ENCODE measurements at places on chromosomes 12 and 14.

- DNase-seq, result no peak
Measured at GRCh38 chr12:63792338-63792737, 12.6 kb downstream of the RXYLT1 start.

DNA sequence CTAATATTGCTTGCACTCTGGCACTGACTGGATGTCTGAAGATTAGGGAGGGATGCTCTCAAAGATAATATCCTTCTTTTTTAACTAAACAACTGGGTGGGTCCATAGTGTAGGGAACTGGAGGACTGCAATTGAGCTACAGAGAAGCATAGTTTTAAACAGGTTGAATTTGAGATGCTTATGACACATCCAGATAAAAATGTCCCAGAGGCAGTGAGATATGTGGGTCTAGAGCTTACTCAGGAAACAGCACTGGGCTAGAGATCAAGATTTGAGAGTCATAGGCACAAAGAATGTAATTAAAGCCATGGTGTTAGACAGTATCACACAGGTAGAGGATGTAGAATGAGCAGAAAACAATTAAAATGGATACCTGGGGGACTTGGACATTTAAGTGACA, 198.4 kb downstream of the NELL2 start:
- DNase-seq, result no peak

DNA sequence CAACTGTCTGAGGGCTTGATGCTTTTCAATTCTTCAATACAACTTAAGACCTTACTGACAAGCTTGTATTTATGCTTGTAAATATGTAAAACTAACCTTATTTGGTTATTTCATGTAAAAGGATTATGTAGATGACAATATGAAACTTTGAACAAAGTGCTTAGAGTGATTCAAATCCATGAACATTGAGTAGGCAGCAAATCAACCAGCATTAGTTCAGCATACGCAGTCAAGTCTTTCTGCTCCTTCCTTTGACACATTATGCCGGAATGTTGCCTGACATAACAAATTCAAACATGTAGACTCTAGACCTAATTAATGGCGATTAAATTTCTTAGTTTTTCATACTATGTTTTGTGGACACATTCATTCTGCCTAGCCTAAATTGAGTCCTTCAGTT, 105.2 kb downstream of the FGD4 start:
- DNase-seq, result no peak

GRCh38 chr12:5548152-5548943, 116.4 kb downstream of the NTF3 start:
- DNase-seq, result no peak

GRCh38 chr12:66756631-66757030, 77.8 kb upstream of the GRIP1 start:
- no peak for DNase-seq

DNA sequence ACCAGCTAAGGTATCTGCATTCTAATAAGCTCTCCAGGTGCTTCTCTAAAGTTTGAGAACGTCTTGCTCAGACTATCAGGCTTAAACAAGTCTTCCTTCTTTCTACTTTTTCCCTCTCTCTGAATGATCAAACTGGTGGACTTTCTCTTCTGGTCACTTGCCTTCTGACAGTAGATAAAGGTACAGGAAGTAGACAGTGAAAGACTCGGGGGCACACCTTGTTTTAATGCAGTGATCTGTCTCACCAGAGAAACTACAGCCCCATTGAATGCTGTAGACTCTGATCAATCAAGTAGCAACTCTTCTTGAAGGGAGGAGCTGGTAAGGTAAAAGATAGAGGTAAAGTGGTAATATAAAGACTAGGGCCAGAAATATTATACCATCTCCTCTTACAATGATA, 48.1 kb upstream of the ATXN7L3B start:
- DNase-seq, result no peak

DNA sequence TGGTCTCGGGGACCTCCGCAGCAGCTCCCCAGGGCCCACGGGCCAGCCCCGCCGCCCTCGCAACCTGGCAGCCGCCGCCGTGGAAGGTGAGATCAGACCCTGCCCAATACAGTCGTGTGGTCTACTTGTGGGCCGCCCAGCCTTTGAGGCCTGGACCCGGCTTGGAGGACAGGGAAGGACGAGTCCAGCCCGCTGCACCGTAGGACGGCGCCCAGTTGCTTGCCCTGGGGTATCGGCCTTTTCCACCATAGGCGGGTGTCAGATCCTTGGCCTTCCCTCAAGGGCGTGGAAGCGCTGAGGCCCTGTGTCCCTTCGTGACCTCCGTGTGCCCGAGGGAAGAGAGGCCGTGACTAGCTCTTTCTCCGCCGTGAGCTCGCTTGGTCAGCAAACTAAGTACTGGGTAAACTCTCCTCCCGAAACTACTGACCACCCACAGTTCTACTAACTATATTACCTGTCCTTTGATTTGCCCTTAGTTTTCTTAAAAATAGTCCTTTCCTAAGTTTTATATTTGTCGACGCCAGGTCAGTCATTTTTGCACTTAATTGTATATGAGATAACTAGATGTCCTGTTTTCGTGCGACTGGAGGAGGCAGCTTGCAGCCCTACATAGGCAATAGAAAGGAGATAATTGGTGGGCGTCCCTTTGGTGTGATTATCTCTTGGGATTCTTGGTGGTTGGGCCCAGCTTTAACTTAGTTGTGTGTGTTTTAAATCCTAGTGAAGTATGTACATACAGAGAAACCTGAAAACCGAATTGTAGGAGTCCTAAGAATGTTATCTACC, 757 bp downstream of the SLC25A3 start:
- no peak for DNase-seq

GRCh38 chr14:69643430-69644200, 32.2 kb downstream of the SUSD6 start:
- DNase-seq, result peak; percentile 45

GRCh38 chr12:75641031-75641780, 129.8 kb upstream of the KRR1 start:
- DNase-seq, result peak; percentile 19

DNA sequence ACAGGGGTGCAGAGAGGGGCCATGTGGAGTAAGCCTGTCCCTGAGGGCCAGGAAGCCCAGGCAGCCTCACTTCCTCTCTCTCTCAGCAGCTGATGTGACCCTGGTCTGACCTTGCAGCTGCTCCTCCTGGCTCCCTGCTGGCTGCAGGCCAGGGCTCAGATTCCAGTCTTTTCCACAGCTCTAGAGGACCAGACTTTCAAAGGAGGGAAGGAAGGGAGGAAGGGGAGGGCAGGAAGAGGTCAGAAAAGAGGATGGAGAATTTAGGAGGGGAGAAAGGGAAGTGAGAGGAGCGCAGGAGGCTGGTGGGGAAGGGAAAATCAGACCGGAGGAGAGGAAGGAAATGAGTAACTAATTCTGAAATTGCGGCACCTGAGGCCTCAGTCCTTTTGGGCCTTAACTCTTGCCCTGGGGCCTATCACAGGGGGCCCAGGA, 40.9 kb upstream of the VASH1 start:
- no peak for DNase-seq

DNA sequence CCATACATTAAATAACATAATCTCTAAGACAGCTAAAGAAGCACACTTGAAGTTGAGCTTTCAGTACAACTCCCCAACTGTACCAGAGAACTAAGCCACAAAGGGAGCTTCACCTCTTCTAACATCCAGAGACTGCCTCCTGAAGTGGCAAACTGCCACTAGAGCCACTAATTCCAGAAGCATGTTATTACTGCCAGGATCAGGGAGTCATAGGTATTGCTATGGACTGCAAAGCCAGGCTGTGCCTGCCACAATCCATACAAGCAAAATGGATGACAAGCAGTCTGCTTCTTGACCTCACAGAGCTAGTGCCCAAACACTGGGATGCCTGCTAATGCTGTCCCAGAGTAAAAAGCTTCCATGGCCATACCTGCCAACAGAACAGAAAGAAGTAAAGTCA, 160.1 kb downstream of the STXBP6 start:
- no peak for DNase-seq

DNA sequence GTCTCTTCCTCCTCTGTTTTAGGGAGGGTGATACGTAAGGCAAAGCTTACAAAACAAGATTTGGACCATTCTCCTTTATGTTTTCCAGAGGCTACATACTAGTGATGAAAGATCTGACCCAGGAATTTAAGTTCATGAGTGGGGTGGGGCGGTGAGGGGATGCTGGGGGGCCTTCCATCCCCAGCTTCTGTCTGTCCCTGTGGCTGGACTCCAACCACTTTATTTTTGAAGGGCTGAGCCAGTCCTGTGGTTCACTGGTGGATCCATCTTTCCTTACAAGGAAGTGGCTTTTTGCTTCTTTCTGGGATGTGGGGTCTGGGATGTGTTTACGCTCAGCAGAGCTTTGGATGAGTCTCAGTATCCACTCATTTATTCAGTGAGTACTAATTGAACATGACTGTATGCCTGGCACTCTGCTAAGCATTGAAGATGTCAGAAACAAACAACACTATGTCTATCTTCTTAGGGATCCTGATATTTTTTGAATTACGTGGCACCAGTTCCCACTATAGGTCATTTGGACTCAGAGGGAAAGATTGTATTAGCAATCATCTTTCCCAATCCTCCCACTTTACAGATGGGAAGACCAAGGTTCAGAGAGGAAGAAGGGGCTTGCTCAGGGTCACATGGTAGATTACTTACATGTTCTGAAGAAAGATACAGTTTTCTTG, 291.8 kb upstream of the TBX3 start:
- DNase-seq, result no peak

DNA sequence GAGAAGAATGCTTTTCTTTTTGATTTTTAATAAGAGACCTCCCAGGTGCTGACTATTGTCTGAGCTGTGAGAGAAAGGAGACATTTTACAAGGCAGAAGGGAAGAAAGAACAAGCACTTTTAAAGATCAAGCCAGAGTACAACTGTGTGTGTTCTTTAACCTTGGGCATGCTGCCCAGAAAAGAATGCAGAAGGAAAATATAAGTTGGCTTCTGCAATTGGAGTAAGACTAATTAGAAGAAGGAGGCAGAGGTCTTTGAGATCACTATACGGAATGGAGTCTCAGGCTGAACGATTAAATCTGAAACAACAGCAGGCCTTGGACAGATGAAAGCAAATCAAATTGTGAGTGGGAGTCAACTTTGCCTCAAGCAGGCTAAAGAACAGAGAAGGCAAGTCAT, 230.5 kb downstream of the ATP23 start:
- DNase-seq, result no peak

DNA sequence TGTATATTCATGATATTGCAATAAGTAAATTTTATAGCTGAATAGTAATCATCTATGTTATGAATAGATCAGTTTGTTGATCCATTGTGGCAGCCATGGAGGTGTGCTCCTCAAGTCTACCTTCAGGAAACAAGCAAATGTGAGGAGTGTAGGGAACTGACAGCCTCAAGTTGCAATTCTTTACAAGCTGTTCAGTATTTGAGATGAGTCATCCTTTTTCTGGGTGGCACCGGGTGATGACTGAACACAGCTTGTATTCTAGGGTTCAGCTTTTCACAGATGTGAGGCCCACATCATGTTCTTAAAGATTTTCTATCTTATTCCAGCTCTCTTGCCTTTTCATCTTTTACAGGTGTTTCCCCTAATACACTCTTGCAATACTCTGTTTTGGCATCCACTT, 452.4 kb downstream of the KCNH5 start:
- DNase-seq, result no peak

GRCh38 chr12:131637986-131638385, 72.9 kb upstream of the SFSWAP start:
- DNase-seq, result no peak

DNA sequence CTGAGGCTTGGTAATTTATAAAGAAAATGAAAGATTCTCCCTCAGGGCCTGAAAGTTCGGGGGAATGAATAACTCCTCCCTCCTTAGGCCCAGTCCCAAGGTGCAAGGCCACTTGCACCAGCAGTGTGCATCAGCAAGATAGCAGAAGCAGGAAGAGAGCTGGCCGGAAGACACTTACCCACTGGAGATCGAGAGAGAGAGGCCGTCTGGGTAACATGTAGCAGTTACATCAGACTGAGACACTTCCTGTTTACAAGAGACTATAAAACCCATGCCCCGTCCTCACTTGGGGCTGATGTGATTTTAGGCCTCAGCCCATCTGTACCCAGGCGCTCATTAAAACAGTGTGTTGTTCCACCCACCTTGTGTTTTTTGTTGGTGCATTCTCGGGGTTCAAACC, 85.2 kb downstream of the TMTC3 start:
- DNase-seq, result no peak

DNA sequence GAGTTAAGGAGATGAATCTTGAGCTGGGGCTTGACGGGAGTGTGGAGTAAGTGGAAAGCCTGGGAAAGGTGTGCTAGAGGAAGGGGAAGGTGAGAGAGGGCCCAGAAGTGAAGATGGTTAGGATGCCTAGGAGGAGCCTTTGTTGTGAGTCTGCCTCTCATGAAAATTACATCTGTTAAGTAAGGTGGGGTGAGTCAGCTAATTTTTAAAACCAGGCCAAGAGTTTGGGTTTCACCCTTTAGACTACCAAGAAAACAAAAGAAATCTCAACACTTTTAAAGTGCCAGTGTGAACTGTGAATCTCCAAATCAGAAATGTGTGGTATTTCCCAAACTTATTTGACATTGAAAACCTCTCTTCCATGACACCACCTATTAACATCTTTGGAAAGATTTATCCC, 185.2 kb downstream of the CRADD start:
- DNase-seq, result no peak

DNA sequence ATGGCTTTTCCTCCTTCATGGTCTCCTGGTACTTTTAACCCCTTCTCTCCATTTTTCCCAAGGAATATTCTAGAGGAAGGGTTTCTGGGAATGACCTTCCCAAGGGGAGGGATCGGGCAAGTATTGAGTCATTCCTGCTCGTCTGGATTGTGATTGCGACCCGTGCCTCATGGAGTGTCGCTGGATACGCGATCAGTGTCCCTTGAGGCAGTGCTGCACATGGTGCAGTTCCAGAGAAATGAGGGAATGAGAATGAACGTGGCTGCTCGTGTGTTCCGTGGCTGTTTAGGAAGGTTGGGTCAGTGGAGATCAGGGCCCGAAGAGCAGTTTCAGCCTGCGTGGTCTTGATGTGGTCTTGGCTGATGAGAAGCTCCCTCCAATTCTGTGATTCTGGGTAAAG, 234.4 kb downstream of the CACNA1C start:
- no peak for DNase-seq

- DNase-seq, result no peak
Measured at GRCh38 chr12:47235258-47236040, 155.7 kb upstream of the AMIGO2 start.

DNA sequence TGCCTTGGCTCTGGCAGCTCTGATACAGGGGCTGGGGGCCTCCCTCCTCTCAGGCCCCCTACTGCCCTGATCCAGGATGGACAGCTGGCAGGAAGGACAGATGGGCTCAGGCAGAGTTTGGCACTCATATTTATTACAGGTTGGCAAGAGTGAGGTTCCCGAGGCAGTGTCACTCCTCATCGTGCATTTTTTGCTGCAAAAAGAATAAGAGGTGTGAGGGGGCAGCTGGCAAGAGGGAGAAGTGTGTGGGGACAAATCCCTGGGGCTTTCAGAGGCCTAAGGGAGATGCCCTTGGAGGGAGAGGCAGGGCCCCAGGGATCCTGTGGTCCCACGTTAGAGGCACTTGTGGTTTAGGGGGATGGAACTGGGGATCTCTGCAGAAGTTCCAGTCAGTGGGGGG, 5.0 kb downstream of the CMTM5 start:
- no peak for DNase-seq
